Cortex of kidney (tissue), 1 donor: ENCODE measurements at places on chromosomes 7 and 10.

GRCh38 chr10:99456931-99457288 is 26.5 kb upstream of the GOT1 start:
- no peak for DNase-seq

DNA sequence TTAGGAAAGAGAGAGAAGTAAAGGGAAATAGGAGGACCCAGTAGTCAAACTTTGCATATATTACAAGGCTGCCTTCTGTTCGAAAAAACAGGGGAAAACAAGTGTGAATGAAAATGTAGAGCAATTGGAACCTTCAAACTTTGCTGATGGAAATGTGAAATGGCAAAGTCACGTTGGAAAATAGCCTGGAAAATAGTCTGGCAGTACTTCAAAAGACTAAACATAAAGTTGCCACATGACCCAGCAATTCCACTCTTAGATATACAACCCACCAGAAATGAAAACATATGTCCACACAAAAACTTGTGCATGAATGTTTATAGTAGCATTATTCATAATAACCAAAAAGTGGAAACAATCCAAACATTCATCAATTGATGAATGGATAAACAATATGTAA is 78.6 kb upstream of the IFRD1 start:
- DNase-seq: no peak

GRCh38 chr7:23966941-23967340 is 256.9 kb downstream of the STK31 start:
- no peak for DNase-seq

- no peak for DNase-seq
Observed at GRCh38 chr10:106897719-106898118, 266.8 kb downstream of the SORCS1 start.

- no peak for DNase-seq
Observed at GRCh38 chr10:128400564-128400963, 274.3 kb upstream of the MKI67 start.

DNA sequence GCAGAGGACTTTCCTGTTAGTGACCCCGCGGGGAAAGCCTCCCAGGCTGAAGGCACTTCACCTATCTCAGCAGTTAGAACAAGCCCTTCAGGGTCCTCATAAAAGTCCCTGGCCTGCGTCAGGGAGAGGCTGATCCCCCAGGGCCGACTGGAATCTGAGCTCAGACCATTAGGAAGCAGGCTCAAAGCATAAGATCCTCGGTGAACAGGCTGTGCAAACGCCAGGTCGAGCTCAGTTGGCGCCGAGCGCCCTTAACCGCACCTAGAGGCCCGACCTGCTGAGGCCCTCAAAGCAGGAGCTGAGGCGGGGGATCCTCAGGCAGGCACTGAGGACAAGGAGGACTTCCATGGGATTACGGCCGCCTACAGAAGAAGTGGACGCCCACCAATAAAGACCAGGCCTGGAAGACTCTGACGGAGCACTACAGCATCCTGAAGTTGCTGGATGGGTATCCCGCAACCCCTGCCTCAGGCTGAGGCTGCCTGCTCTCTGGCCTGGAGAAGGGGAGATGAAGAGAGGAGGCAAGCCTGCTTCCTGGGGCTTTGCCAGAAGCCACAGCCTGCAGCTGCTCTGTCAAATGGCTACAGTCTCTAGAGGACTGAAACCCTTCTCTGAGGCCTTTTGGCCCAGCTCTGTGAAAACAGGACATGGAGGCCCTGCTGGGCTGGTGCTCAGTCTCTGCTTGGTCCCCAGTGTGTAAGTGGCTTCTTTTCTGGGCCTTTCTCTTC is 29.9 kb downstream of the LIPJ start:
- DNase-seq: no peak

GRCh38 chr7:70455925-70456324 is 676.0 kb upstream of the GALNT17 start:
- no peak for DNase-seq

- DNase-seq: no peak
Observed at GRCh38 chr10:128064970-128065580, 61.1 kb downstream of the MKI67 start.

DNA sequence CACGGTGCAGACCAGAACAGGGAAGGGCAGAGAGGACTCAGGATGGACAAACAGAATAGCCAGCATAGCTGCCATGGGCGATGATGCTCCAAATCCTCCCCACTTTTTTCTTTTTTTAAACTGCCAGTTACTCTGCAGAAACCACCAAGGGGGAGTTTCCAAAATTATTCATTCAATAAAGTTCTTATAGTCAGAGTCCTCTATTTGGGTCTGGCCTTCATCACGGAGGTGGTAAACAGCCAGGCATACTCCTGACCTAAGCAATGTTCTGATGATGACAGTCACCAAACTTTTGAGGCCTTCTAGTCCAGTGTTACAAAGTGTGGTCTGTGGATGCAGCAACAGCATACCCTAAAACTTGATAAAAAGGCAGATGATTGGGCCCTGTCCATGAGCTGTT is 12.3 kb downstream of the RAPGEF5 start:
- no peak for DNase-seq

DNA sequence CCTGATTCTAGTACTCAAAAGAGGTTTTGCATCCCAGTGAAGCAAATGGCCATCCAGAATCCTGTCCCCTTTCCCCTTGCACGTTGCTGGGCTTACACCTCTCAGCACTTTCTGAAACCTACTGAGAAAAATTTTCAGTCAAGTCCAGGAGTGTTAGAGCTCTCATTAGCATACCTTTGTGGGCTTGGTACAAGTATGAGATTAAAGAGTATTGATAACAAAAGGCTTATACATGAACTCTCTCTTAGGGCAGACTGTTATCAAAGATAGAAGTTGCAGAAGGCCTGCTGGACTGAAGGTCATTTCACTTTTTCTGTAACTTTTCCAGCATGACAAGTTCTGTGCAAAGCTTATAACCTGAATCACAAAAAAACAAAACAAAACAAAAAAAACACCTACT is at the start of gene ASAH2:
TSS of gene ASAH2 (minus strand) at position 123 of the 400 bp plus-strand sequence. CDS start 2,906 bp downstream, outside the sequence.
- no peak for DNase-seq

GRCh38 chr7:51222916-51223315 is 93.7 kb downstream of the COBL start:
- no peak for DNase-seq

DNA sequence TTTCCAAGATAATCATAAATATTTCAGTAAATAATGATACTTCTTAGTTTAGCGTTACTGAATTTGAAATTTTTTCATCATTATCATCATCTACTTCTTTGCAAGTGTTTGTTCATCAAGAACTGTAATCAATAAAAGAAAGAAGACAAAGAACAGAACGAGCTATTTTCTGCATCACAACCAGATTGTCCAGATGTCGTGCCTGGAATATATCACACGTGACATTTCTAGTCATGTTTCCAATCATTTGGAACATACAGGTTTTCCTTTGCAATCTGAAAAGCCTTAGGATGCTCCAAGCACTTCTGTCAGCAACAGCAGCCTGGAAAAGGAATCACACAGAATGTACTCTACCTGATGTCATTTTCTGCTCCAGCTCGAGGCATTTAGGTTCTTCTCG is 107.4 kb downstream of the FAM107B start:
- no peak for DNase-seq

DNA sequence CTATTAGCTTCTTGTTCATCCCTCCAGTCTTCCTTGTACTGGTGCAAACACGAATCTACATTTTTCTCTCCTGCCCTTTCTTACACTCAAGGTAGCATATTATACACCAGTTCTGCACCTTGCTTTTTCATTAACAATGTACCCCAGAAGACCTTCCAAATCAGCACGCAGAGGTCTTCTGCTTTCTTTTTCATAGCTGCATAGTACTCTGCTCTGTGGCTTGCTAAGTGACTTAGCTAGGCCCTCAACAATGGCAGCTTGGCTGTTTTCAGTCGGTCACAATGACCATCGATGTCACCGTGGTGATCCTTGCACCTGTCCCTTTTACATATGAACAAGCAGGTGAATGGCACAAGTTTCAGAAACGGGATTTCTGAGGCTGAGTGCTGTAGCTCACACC is 5.1 kb upstream of the MAFK start:
- no peak for DNase-seq

DNA sequence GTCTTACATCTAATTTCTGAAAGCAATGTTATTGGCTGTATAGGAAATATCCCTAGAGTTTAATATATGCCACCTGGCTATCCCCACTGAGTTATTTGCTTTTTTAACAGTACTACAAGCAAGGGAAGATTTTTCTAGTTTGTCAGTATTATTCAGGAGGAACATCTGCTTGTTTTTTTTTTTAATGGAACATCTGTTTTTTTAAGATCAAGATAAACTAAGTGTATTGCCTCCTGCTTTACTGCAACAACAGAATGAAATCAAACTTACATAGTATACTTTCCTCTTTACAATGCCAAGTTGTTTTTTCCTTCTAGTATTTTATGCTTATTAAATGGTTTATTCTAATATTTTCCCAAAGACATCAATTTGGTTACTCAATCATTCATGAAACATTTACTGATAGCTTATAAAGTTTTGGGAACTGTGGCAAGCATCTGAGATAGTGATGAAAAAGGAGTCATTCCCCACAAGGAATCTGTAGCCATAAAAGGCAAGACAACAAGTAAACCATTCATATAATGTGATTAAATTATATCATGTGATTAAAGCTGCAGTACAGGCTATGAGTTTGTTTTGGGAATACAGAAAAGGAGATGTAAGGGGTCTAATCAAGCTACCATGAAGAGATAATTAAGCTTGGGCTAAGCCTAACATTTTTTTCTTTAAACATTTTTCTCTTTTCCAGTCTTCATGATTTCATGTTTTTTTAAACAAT is 17.4 kb downstream of the MTPN start:
- no peak for DNase-seq
